ENCODE measurements at places on chromosomes 1 and 21.
A peak's percentile ranks its signal among the peaks of the same experiment; 100 is the strongest.

DNA sequence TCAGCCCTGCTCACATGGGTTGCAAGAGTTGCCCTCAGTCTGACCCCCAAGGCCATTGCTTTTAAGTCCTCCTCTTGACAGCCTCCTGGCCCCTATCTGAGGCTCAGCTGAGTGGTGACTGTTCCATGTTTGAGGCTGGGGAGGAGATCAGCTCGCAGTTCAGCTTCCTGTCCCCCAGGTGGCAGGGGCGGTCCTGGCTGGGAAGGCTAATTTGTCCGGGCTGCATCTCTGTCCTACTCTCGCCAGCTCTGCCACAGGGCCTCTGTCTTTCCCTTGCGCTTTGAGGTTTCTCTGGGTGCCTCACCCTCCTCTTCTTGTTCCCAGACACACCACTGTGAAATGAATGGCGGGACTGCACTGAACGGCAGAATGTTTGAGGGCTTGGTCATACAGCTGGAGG is 157.3 kb downstream of the KCNJ6 start:
- no peak for DNase-seq

GRCh38 chr1:77382366-77382765 is 100.5 kb downstream of the AK5 start:
- DNase-seq, result no peak

DNA sequence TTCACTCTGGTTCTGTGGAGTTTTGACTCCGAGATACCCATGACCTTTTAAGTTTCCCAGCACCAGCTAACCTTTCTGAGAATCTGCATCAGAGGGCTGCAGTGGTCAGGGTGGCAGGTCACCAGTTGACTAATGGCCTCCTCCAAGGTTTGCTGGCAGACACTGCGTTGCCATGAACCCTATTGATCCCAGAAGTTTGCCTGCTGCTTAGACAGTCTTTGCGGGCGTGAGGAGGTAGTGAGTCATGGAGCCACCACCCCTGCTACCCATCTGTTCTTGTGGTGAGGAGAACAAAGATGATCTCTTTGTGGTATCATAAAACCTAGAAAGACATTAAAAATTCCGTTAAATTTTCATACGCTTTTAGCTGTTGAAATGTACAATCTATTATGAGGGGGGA is 180.4 kb downstream of the FGGY start:
- DNase-seq, result no peak

GRCh38 chr1:84871181-84871580 is 21.8 kb downstream of the LPAR3 start:
- DNase-seq, result no peak

- DNase-seq, result no peak
Measured at GRCh38 chr1:8384577-8384976, 66.7 kb downstream of the SLC45A1 start.

DNA sequence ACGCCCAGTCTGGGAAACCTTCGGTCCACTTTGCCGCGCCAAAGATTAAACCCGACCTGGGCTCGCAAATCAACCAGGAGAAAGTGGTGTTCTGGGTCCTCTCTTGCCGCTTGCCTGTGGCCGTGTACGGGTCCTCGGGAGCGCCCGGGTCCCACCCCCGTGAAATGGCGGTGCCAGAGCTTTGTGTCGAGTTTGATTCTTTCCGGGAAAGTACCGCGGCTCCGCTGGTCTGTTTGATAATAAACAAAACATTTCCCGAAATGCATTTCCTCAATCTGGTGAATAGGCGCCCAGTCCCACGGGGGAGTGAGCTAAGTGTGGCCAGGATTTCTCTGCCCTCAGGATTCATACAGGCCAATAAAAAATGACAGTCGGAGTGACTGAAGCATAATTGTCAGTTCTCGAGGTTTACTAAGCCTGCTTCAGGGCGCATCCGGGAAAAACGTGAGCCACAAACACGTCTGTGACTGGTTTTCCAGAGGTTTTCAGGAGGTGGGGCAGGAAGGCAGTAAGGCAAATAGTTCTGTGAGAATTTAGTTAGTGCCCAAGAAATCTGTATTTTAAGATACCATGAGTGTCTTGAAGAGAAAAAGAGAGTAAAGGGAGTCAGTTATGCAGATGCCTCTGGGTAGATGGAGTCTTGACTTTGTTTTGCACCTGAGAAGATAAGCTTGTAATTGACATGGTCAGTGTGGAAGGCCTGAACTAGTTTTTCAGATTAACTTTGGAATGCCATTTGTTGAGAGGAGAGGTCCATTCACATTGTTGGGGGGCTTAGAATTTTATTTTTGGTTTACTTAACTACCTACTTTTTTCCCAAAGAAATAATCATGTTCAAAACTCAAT is 675 bp downstream of the IFNAR1 start:
- peak; percentile 44 for DNase-seq

- DNase-seq, result no peak
Measured at GRCh38 chr1:228471762-228472398, 15.3 kb upstream of the RNF187 start.

GRCh38 chr1:228012555-228012954 is 5.8 kb downstream of the WNT3A start:
- no peak for DNase-seq

DNA sequence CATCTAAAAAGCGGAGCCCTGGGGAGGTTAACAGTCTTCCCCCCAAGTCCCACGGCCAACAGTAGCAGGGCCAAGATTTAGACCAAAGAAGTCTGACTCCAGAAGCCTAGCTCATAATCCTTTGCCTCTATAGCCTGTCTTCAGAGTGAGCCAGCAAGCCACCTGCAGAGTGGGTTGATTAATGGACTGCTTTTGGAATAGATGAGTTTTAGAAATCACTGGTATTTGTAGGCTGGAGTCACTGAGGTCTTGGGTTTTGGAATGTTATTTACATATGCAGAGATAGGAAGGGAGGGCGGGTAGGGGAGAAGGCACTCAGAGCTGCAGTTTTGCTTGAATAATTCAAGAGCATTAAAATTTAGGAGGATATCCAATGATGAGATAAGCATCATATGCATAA is 90.8 kb upstream of the L1TD1 start:
- DNase-seq, result no peak

- DNase-seq, result no peak
Measured at GRCh38 chr21:32562426-32562825, 22.9 kb downstream of the TCP10L start.

DNA sequence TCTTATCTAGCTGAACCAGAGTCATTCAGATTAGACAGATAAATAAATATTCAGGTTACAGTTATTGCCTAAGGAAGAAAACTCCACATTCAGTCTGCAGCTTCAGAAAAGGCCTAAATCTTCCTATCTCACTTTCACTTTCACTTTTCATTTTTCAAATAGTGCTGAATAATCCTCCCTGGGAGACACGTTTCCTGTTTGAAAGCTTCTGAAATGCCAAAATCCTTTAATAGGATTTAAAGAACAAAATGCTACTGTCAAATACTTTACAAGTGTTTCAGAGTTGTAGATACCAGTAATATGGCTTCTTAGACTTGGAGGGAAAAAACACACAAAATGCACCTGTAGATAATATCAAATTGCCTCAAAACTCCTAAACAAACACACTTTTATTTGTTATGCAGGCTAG is 3.9 kb downstream of the PSMB2 start:
- no peak for DNase-seq

GRCh38 chr1:246309247-246309884 is 197.7 kb downstream of the SMYD3 start:
- DNase-seq, result no peak

- DNase-seq, result no peak
Measured at GRCh38 chr21:25080141-25080540, 527.1 kb downstream of the MRPL39 start.

DNA sequence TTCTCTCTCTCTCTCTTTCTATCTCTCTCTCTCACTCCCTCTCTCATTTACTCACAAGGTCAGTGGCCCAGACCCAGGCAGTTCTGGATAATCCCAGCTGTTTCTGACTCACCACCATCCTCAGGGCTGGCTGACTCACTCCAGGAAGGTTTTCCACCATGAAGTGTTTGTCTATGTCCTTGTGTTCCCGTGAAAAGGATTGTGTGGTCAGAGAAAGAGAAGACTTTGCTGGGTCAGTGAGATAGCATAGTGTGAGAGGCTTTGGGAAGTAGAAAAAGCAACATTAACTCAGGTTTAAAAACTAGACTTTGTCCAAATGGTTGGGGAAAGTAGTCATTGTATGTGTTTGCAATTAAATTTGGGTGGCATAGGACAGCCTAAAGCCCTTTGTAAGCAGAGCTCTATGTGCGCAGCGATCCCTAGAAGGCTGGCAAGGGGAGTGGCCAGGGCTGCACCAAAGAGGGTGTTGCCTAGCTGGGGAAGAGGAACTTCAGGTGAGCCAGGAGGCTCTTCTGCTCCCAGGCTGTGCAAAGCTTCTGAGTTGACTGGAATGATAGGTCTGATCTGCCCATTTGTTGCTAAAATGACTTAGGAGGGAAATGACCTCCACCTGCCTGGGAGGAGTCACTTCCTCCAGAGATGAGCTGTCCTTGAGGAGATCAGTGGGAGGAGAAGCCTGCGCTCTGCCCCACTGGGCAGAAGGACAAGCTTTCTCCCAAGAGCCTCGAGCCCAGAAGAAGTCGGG is 4.9 kb upstream of the CAPN2 start:
- no peak for DNase-seq

- DNase-seq, result peak; percentile 22
Measured at GRCh38 chr21:15063081-15063813, 1.6 kb downstream of the NRIP1 start.

GRCh38 chr1:156151093-156151688 is 2.2 kb upstream of the SEMA4A start:
- no peak for DNase-seq

DNA sequence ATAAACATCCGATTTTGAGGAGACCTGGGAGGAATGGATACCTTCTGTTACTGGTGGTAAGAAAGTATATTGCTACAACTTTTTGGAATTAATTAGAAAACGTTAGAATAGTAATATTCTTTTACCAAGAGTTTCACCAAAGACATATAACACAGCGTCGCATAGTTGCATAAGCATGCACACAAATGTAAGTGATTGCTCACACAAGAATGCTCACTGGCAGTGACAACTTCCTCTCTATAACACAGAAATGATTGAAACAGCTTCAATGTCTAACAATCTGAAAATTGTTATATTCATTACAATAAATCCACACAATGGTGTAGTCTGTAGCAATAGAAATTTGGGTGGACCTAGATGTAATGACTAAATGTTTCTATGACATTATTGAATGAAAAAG is 998.6 kb downstream of the TTLL7 start:
- no peak for DNase-seq

DNA sequence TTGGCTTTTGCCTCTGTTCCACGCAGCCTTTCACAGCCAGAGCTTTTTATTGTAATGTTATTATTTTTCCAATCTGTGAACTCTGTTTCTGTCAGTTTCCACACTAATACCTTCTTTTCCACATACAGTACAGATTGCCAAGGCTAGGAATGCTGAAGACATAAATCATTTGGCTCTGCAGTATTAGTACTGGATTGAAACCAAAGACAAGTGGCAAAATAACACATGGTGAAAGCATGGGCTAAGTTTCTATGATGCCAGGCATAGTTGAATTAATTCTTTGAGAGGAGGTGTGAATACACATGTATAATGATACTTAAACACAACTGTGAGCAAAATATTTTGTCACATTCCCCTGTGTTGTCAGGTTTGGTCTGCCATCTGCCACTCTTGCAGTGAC is 73.5 kb downstream of the TMEM200B start:
- DNase-seq, result no peak

- DNase-seq, result no peak
Measured at GRCh38 chr1:12405325-12406210, 175.7 kb downstream of the VPS13D start.

GRCh38 chr1:246705368-246705767 is 18.8 kb upstream of the SCCPDH start:
- DNase-seq, result no peak

DNA sequence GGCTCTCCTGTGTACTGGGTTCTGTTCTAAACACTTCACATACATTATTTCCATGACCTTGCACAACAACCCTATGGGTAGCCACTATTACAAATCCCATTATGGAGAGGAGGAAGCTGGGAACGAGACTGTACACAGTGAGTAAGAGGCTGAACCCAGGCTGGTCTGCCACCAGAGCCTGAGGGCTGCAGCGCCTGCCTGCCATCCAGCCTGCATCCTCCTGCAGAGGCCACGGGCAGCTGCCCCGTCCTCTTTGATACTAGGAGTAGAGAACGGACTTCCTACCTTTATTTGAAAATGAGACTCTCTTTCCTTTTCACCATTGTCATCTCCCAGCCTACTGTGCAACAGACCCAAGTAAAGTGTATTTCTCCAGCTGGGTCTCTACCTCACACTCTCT is 370.0 kb downstream of the HHAT start:
- no peak for DNase-seq

- DNase-seq, result no peak
Measured at GRCh38 chr1:41648844-41649243, 164.4 kb upstream of the EDN2 start.

DNA sequence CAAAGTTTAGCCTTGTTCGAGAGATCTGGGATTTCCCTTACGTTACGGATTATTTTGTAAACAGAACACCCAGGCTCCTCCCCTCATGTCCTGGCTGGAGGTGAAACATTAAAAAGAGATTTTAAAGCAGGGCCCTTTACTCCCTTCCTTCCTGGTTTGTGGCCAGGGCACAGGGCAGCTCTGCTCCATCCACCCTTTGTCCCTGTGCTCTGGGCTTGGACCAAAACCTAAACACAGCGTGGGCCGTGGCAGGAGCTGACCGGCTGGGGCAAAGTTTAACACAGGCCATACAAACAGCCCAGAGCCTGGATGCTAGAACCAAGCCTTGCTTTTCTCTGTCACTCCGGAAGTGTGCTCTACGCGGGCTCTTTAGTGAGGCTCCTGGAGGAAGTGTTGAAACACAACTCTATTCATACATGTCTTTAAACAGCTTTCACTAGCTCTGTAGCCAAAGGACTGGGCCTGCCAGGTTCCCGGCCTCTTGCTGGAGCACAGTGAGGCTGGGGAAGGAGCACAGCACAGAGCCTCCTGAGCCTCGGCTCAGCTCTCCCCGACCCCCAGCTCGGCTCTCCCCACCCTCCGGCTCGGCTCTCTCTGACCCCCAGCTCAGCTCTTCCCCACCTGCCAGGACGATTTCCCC is 84.7 kb downstream of the PDE9A start:
- no peak for DNase-seq

- no peak for DNase-seq
Measured at GRCh38 chr1:54157401-54157800, 4.6 kb upstream of the CDCP2 start.

GRCh38 chr1:197782722-197783360 is 7.6 kb upstream of the DENND1B start:
- no peak for DNase-seq

- no peak for DNase-seq
Measured at GRCh38 chr21:29261555-29262540, 36.9 kb upstream of the BACH1 start.

DNA sequence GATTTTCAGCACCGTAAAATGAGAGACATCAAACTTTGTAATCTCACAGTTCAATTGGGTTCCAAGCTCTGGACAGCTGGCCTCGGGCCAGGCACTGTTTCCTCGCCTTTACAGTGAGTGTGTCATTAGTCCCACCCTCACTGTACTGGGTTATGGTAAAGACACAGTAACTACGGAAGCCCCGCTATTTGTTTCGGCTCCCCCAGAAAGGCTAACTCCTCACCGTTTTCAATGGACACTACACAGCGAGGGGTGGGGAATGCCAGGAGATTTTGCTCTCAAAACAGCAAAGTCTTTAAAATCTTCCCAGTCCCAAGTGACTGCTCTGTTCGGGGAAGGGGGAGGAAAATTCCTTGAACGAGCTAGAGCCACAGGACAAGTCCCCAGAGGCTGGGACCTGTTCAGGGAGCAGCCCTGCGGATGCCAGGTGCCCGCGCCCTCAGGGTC is 757 bp upstream of the SPSB1 start:
- no peak for DNase-seq

- DNase-seq, result no peak
Measured at GRCh38 chr1:160161965-160162705, 10.7 kb downstream of the ATP1A4 start.

- DNase-seq, result no peak
Measured at GRCh38 chr1:87914396-87914795, 585.7 kb downstream of the LMO4 start.
